A549 treated with CORT108297 at 1 μM for 4 hours (cell line): ENCODE measurements at places on chromosomes 2 and 18. TPM values are rescaled to one million over a fixed set of nuclear protein-coding genes. Genes with fewer than 3 reads are reported as not detected.

PAIP2B gene
- 0.25 to 0.35 TPM (median 0.27 TPM) in 5 replicates for total RNA-seq

MC2R gene
- total RNA-seq = not detected in 5 replicates

AP1S3 gene
- 24.9 to 53.7 TPM (median 34.1 TPM) in 5 replicates for total RNA-seq

CPLX4 gene
- total RNA-seq = not detected in 5 replicates

KIF3C gene
- total RNA-seq = 44.1 to 60.7 TPM (median 53.1 TPM) in 5 replicates

CCDC74B gene
- total RNA-seq = 4.4 to 8.4 TPM (median 6.9 TPM) in 5 replicates

LINC00305 gene
- total RNA-seq = not detected in 5 replicates

CCL20 gene
- 2.7 to 7.7 TPM (median 5.4 TPM) in 5 replicates for total RNA-seq

MYCN gene
- total RNA-seq = 0.03 TPM in 1 of 5 replicates, not detected in the others

HOXD3 gene
- total RNA-seq = 0.08 to 0.30 TPM (median 0.18 TPM) in 4 of 5 replicates, not detected in the other

SRD5A2 gene
- 0.01 to 0.05 TPM (median 0.03 TPM) in 4 of 5 replicates, not detected in the other for total RNA-seq

CDH20 gene
- not detected in 5 replicates for total RNA-seq

TCF4 gene
- total RNA-seq = 1.2 to 2.5 TPM (median 2.1 TPM) in 5 replicates

MTERF4 gene
- 22.4 to 30.4 TPM (median 25.2 TPM) in 5 replicates for total RNA-seq

IL36G gene
- total RNA-seq = not detected in 5 replicates

CNOT11 gene
- total RNA-seq = 36.1 to 54.2 TPM (median 40.6 TPM) in 5 replicates

PLB1 gene
- 1.1 to 2.0 TPM (median 1.8 TPM) in 5 replicates for total RNA-seq

SKA1 gene
- total RNA-seq = 11.4 to 14.9 TPM (median 12.0 TPM) in 5 replicates

MAP2 gene
- total RNA-seq = 0.36 to 0.82 TPM (median 0.47 TPM) in 5 replicates

HOXD13 gene
- total RNA-seq = 0.16 to 0.27 TPM (median 0.23 TPM) in 5 replicates

TCF23 gene
- not detected in 5 replicates for total RNA-seq

EVX2 gene
- total RNA-seq = not detected in 5 replicates

LGALSL gene
- total RNA-seq = 7.7 to 10.8 TPM (median 8.7 TPM) in 5 replicates

RIT2 gene
- total RNA-seq = not detected in 5 replicates

ACVR1C gene
- 0.02 TPM in 3 of 5 replicates, not detected in the others for total RNA-seq

SLC4A3 gene
- 2.5 to 4.1 TPM (median 3.1 TPM) in 5 replicates for total RNA-seq

ACMSD gene
- total RNA-seq = not detected in 5 replicates

SDC1 gene
- total RNA-seq = 153 to 217 TPM (median 189 TPM) in 5 replicates

C1GALT1C1L gene
- total RNA-seq = 1.6 to 3.0 TPM (median 1.7 TPM) in 5 replicates

PAPOLG gene
- total RNA-seq = 7.9 to 9.7 TPM (median 8.3 TPM) in 5 replicates

CHN1 gene
- total RNA-seq = 16.3 to 21.7 TPM (median 19.4 TPM) in 5 replicates

MLPH gene
- 251 to 312 TPM (median 290 TPM) in 5 replicates for total RNA-seq

ASB18 gene
- total RNA-seq = not detected in 5 replicates

CTAGE1 gene
- total RNA-seq = 0.05 TPM in 1 of 5 replicates, not detected in the others

NXPH2 gene
- not detected in 5 replicates for total RNA-seq

ALLC gene
- total RNA-seq = 0.06 to 0.13 TPM (median 0.12 TPM) in 4 of 5 replicates, not detected in the other

POTEJ gene
- total RNA-seq = not detected in 5 replicates

ABCG8 gene
- total RNA-seq = not detected in 5 replicates

SELENOI gene
- 17.3 to 20.9 TPM (median 19.6 TPM) in 5 replicates for total RNA-seq

FOSL2 gene
- total RNA-seq = 42.3 to 56.8 TPM (median 48.3 TPM) in 5 replicates

ID2 gene
- 70.1 to 154 TPM (median 104 TPM) in 5 replicates for total RNA-seq

MAPRE3 gene
- total RNA-seq = 12.2 to 14.0 TPM (median 12.7 TPM) in 5 replicates
